ENCODE measurements at places on chromosomes 12 and 14. TPM values are rescaled to one million over a fixed set of nuclear protein-coding genes. Genes with fewer than 3 reads are reported as not detected.
A peak's percentile ranks its signal among the peaks of the same experiment; 100 is the strongest.

- no peak for DNase-seq
These were observed 19.1 kb downstream of the AMN start for GRCh38 chr14:102941419-102942011.

DNA sequence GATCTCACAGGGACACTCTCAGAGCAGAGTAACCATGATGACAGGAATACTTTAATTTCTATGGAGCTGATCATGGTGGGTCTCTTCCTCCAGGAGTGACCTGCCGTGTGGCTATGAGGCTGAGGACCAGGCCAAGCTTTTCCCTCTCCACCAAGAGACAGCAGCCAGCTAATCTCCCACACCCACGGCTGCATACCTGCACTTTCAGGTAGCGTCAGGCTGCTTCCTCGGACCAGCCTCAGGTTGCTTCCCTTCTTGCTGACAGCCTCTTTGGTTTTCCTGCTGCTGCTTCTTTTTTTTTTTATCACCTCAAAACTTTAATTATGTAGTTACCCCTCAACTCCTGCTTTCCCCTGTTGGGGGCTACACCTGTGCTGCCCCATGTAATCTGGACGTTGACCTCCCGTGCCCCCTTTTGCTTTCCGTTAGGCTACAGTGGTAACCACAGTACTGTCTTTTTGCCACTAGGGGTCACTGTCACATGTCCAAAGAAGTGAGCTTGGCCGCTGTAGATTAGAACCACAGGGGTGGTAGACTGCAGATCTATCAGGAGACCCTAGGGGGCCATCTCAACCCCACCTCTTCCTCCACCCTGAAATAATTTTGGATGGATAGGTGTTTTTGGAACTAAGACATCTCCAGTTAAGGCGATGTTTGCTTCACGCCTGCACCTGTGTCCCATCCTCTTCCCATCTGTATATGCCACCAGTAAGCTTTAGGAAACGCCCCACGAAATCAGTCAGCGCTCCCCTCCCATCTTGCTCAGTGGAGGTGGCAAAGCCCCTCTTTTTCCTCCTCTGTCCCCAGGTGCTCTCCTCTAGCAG is 7.8 kb upstream of the PIP4K2C start:
- DNase-seq = peak; percentile 64

- DNase-seq = no peak
These were observed 9.8 kb upstream of the C12orf42 start for GRCh38 chr12:103505371-103506236.

PARPBP gene
- total RNA-seq = 0.23 TPM

DNA sequence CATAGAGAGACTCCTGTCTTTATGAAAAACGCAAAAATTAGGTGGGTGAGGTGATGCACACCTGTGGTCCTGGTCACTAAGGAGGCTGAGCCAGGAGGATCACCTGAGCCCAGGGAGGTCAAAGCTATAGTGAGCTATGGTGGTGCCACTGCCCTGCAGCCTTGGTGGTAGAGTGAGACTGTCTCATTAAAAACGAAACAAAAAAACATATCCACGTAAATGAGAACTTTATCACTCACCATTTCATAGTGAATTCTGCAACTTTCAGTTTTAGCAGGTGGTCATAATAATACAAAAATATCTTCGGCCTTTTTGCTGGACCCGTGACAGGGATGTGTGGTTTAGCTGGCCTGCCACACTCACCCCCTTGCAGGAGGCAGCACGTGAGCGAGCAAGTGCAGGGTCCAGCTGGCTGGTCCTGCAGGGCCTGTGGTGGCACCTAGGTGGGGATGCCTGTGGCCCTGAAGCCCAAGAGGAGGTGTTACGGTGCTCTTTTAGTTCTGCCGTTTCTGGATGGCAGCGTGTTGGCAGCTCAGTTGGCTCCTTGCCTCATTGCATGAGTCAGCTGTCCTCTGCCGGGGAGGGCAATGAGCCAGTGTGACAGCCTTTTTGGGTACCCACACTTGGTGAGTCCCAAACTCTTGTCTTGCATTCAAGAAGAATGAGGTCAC is 1330.7 kb upstream of the TMEM132C start:
- peak; percentile 86 for DNase-seq

DNA sequence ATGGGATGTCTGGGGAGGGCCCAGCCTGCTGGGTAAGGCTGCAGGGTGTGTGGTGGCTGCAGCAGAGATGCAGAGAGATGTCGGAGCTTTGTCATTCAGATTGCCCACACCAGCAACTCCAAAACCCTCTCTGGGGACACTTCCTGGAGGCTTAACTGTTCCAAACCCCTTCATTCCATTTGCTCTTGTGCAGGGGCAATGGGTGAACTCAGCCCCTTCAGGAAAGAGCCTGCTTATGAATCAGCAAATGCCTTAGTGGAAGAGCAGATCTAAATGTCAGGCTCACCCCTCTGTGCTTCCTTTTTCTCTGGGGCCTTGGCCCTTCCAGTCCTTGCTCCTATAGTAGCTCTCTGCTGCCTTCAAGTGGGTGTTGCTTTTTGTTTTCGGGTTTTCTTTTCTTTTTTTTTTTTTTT is 36.7 kb upstream of the GPATCH2L start:
- no peak for DNase-seq

DNA sequence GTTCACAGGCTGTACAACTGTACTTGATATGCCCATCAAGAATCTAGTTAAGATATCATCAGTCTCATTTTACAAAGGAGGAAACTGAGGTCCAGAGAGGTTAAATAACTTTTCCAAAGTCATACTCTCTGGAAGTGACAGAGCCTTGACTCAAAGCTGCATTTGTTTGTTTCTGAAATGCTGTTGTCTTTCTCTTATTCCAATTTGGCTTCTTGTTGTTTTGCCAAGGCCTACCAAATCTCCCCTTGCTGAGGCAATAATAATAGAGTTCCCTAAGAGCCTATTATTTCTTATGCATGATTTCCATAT is 79.8 kb upstream of the C12orf71 start:
- DNase-seq = no peak

DNA sequence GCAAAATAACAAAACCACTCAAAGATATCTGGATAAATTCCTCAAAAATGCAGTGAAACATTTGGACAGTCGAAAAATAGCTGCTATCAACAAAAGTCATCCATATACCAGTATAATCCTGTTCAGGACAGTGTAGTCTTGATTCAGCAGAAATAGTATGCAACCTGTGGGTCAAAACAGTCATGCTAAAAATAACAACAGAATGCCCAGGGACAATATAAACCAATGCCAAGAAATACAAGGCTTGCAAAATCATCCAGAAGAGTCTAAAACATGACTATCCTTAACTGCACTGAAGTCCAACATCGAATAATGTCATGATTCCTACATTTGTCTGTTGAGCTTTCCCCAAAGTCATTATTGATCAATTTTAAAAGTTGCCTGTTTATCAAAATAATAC is 425.9 kb downstream of the FSCB start:
- no peak for DNase-seq

DNA sequence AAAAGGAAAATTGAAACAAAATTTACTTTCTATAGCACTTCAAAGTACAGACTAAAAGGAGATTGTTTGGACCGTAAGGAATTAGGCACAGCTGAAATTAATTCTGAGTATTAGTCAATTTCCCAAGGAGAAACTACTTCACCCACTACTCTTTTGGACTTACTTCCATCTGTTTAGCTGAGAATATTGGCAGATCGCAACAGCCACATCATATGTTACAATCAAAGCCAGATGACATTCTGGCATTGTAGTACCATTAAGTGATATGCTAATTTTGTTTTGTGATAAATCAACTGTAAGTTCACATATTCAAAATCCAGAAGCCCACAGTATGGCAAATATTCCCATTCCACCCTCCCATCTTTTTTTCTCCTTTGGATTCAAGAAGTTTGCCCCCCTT is 47.1 kb upstream of the ANKS1B start:
- no peak for DNase-seq

GRCh38 chr14:26598081-26598671 is 343 bp upstream of the NOVA1 start:
- peak; percentile 53 for DNase-seq

DNA sequence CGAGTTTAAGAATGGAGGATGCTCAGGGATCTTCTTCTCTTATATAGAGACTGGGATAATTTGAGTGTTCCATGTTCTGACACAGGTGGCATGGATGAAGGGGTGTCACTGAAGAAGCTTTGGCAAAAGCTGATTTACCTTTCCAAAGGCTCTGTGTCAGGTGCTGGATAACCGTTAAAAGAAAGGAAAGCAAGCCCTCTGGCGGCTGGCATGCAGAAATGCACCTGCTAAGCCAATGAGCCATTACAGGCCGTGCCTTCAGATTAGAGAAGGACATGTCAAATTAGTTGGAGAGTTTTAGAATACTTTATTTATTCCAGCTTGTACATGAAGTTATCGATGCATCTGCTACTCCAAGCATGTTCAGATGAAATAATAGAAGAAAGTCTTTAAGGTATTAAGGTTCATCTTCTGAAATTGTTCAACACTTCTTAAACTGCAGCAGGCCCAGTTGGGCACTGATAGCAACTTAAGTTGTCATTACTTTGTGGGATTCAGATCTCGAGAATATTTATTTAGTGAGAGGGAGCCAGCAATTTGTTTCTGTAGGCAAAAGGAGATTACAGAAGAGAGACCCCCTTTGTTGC is 678.2 kb downstream of the NRXN3 start:
- DNase-seq = no peak

DNA sequence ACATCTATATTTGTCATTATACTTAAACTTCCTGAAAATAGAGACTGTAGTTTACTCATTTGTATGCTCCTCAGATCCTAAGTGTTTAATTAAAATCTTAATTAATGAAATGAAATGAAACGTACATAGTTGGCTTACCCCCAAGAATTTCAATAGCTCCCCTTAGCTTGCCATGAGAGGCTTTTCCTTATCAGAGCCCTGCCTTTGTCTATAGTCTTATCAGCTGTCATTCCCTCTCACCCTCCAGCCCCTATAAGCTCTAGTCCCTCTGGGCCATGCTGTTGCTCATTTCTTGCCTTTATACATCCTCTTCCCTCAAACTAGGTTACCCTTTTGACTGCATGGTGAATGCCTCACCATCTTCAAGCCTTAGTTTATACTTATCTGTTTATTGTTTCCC is 1.1 kb upstream of the RTRAF start:
- no peak for DNase-seq

GRCh38 chr12:76755829-76756379 is 8.0 kb upstream of the ZDHHC17 start:
- no peak for DNase-seq

DNA sequence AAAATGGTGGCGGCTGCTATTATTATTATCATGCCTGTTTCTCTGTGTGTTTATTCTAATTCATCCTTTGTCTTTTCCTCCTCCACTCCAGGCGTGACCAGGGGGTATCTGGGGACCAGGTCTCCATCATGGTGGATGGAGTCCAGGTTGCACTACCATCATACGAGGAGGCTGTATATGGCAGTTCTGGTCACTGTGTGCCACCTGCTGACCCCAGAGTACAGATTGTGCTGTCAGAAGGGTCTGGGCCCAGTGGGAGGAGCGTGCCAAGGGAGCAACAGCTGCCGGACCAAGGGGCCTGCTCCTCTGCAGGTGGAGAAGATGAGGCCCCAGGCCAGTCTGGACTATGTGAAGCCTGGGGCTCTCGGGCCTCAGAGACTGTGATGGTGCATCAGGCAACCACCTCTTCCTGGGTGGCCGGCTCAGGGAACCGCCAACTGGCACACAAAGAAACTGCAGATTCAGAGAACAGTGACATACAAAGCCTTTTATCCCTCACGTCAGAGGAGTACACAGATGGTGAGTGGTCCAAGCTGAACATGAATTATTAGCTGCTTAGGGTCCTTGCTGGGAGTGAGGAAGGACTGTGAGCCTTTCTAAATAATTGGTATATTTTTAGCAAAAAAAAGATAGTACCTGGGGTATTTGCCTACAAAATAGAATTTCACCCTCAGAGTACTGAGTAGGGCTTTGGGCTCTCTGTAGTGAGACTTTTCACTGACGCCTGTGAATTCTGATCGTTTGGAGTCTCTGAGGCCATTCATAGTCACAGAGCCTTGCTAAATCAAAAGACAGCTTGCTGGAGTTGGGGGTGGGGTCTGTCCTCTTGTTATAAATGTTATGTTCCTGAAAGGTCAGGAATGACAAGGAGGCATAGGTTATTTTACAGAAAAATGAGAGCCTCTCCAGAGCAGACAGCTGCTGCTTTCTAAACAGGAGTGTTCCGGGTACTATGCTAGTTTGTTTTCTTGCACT is 58.1 kb upstream of the SRSF5 start:
- DNase-seq = no peak

DNA sequence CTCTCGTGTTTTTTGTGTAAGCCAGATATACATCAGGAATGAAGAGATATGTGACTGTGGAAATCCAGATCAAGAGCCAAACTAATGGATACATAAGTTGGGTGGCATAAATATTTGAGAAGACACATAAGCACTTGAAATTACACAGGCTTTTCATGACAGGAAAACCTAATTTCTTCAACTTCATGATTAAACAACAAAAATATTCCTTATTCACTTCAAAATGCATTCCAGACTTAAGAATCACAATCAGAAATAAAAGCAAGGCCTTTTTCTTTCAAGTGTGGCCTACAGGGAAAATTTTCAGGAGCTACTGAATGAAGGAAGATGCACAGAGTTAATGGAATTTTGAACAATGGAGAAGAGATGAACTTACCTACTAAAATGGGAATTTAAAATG is 515.6 kb downstream of the FOXG1 start:
- no peak for DNase-seq

GRCh38 chr12:79121486-79121885 is 256.9 kb downstream of the SYT1 start:
- DNase-seq = no peak

GRCh38 chr12:117792471-117792870 is 176.3 kb downstream of the KSR2 start:
- no peak for DNase-seq

IGF1 gene
- total RNA-seq = 37.3 TPM

All from left lobe of liver (tissue), 2 donors.